Stimulated activated effector memory CD8-positive, alpha-beta T cell treated with anti-CD3 and anti-CD28 coated beads, Interleukin-12 subunit alpha, Interleukin-12 subunit beta, amount 100 ng/mL, for 72 hours (primary cell): ENCODE measurements at places on chromosomes 3 and 15.

- DNase-seq, result no peak
Measured at GRCh38 chr15:57355259-57355658, 21.0 kb upstream of the CGNL1 start.

- DNase-seq, result no peak
Measured at GRCh38 chr15:74873756-74874424, 725 bp upstream of the SCAMP2 start.

GRCh38 chr3:31331278-31331677 is 201.4 kb upstream of the STT3B start:
- DNase-seq, result no peak

DNA sequence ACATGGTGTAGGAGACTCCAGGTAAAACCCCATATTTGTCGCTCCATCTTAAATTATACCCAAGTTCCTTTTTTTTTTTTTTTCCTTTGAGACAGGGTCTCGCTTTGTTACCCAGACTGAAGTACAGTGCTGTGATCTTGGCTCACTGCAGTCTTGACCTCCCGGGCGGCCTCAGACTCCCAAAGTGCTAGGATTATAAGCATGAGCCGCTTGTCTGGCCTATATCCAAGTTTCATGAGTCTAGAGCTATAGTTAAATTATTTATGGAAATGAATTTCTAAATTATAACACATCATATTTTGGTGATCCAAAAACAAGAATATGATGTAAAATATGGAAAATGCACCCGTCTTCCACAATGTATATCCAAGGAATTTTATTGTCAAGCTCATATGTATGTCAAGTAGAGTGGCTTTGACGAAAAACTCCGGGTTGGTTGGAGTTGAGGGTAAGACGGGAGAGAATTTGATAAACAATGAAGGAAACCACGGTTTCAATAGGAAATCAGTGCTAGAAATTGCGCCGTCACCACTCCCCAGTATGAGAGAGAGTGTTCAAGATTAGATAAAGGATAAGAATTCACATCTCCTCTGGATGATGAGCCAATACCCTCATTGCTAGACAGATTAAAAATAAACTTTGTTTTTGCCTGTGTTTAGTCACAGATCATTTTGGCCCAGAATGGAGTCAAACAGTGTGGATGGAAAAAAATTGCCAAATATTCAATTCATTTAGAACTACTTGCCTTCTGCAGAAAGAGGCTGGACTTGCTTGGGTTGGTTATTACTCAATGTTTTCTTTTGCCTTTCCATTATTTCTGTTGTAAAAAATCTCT is 209.2 kb upstream of the NR2F2 start:
- no peak for DNase-seq

GRCh38 chr3:186360779-186361178 is 1.3 kb downstream of the DGKG start:
- DNase-seq, result no peak

DNA sequence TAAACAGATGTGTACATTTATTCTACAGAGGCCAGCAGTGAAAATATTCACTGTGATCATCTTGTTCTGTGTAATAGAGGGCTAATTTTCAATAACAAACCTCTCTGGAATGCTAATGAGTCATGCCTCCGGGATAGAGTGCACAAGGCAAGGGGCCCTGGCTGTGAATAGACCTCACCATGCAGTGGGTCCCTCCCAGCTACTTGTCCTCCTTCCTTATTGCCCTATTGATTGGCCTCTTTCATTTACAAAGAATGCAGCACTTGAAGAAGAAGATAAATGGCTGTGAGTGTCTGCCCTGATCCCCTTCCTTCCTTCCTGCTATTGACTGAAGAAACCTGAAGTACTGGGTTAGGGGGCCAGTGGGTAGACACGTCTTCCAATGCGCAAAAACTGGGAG is 436.3 kb downstream of the WDR72 start:
- no peak for DNase-seq

DNA sequence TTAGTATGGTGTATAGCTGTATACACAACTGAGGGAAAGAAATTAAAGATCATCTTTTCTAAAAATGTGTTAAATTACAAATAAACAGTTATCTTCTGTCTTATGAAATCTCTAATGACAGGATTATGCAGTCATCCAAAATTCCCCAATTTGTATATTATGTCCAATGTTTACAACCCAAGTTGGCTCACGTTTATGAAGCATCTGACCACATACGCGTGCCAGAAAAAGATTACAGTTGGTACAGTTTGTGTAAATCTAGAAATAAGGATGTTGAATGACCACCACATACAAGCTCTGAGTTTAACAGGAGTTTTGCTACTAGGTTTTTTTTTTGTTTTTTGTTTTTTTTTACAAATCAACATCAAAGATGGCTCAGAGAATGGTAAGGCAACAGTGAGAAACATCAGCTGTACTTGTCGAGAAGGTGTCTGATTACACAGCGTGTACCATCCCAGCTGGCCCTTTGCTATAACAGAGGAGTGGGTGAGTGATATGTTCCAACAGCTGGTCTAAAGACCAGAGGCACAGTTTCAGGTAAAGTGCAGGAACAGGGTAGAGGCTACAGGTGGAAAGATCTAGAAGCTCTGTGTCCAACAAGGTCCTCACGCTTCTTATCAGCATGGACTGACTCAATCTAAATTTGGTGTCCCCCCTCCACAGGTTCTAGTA is 47.1 kb downstream of the USF3 start:
- DNase-seq, result no peak

GRCh38 chr3:172155897-172156585 is 116.7 kb downstream of the FNDC3B start:
- DNase-seq, result no peak

DNA sequence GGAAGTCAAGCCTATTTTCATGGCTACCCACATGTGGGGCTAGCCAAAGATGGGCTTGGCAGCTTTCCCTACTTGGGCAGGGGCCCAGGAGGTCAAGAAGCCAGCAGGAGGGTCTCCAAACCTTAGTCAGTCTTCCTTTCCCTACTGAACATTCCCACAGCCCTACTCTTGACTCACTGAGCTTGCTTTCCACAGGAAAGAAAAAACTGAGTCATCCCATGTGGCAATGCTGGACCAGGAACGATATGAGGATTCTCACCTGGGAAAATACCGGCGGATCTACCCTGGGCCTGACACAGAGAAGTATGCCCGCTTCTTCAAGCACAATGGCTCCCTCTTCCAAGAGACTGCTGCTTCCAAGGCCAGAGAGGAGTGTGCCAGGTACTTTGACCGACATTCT is 3.7 kb upstream of the NGRN start:
- DNase-seq, result no peak

DNA sequence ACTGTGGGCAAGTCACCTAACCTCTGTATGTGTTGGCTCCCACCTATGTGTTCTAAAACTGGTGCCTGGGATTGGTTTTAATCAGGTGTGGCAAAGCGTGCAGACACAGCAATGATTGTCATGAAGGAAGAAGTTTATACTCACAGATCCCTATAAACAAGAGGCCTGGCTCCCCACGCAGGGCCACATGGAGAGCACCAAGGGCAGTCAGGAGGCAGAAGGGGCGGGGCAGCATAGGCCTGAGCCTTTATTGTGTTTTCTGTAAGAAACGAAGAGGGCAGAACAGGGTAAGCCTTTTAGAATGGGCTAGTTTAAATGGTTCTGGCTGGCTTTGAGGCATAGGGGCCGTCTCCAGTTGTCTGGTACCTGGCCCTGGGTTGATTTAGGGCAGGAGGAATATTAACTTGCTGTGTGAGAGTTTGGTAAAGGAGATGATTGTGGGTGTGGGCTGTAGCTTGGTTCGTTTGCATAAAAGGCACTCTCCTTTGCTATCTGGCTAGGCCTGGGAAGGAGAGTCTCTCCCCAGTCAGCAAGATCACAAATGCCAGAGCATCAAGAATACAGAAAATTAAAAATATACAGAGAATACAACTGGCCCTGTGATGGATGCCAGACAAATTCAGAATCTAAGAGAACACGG is 2.2 kb upstream of the FBXW12 start:
- DNase-seq, result no peak

DNA sequence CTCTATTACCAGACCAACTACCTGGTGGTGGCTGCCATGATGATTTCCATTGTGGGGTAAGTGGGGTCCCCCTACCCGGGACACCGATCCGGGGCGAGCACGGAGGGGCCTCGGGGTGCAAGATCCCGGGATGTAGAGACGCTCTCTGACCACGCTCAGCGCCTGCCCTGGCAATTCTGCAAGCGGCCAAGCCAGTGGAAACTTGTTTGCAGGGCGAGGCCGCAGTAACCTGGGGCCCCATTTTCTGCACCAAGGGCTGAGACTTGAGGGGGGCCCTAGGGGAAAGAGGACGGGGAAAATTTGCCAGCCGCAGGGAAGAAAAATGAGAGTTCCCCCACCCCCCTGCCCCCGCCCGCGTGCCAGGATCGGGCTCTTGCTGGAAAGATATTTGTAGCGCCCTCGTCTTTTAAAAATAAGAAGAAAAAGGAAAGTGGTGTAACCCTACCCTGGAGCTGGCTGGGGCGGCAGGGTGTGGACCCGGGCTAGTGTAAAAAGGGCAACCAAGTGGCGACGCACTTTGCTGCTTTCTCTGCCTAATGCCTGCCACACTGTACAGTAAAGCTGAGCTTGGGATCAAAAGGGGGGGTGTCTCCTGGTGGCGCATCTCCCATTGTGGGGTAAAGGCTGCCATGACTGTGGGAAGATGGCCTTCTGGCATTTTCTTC is 563 bp downstream of the ARL6IP5 start:
- no peak for DNase-seq

- DNase-seq, result no peak
Measured at GRCh38 chr15:90386221-90386620, 1.8 kb upstream of the IQGAP1 start.

- DNase-seq, result no peak
Measured at GRCh38 chr3:104190681-104191080, 1176.0 kb upstream of the ALCAM start.

DNA sequence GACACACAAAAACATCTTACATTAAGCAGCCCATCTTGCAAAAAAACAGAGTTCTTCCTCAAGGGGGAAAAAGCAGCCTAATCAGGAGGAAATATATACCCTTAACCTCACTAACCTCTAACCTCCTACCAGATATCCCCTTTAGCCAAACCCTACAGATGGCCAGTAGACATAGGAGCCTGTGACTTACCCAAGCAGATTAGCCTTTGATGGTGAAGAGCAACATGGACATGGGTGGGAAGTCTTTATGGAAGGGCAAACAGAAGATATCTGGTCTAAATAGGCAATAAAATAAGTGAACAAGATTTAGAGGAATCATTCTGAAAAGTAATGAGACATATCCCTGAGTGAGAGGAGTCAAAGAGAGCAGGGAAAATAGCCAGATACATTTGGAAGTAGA is 119.4 kb upstream of the ARPP21 start:
- DNase-seq, result no peak

DNA sequence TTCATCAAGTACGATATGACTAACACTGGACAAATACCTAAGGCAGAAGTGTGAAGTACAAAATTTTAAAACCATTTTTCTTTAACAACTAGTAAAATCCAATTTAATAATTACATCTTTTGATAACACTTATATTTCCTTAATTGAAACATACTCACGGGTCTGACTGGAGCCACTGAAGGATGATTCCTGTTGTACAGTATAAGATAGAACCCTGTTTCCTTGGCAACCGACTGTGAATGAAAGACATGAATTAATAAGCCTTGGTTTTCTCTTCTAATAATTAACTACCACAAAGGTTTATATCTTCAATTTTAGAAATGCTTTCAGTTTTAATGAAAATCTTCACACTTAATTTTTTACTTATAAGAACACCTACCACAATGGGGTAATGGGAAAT is 19.4 kb downstream of the DHX36 start:
- DNase-seq, result no peak

DNA sequence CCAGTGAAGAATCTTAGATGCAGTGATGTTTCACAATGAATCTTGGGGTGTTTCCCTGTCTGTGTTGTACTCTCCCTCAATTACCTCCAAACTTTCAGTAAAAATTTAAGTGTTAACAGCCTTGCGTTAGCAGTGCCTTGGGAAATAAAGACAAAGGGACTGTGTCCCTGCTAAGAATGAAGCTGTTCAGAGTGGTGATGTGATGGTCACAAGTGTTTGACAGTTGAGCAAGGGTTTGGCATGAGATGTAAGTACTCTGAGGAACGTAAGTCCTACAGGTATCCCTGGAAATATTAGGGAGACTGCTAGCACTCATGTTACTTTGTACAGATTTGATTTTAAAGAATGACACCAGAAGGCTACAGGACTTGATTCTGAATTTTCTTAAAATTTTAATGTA is 304.3 kb upstream of the DPH6 start:
- no peak for DNase-seq

GRCh38 chr15:76328958-76329357 is 7.6 kb upstream of the ISL2 start:
- no peak for DNase-seq

DNA sequence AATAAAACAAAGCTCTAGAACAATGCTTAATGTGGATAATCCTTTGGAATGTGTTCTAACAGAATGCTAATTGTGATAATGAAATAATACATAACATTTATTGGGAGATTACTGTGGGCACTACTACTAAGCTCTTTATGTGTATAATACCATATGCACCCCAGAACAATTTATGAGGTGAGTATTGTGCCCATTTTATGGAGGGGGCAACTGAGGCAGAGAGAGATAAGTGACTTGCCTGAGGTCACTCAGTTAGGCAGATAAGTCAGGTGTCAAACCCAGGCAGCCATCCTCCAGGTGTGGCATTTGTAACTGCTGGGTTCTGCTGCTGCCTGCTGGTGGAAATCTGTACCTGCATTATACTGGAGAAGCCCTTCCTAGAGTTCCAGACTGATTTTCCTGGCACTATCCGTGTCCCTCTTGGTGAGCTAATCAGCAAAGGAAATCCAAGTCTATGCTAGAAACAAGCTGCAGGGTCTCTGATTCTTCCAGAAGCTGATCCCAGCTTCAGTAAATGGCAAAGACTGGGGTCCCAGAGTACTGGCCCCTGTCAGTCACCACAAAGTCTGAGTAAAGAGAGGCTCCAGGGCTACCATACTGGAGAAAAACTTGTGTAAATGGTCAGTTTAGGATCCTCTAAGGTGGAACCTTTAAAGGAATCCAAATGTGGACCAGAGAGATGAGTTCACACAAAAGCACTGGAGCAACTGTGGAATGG is 22.6 kb upstream of the RBP1 start:
- DNase-seq, result no peak

DNA sequence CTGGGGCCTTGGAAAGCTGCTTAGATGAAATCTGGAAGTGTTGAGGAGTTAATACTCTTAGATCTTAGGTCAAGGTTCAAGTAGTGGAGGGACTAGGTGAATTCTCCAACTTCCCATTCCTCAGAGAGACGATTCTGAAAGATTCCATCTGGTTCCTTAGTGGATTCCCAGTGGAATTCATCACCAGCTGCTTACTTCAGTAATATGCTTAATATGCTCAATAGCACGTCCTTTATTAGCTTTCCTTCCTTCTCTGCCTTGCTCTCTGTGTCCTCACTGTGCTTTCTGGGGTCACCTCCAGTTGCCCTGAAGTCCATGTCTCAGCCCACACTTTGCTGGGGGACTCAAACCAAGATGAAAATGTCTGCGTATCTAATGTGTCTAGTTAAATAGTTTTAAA is 31.0 kb downstream of the CEP63 start:
- DNase-seq, result no peak

DNA sequence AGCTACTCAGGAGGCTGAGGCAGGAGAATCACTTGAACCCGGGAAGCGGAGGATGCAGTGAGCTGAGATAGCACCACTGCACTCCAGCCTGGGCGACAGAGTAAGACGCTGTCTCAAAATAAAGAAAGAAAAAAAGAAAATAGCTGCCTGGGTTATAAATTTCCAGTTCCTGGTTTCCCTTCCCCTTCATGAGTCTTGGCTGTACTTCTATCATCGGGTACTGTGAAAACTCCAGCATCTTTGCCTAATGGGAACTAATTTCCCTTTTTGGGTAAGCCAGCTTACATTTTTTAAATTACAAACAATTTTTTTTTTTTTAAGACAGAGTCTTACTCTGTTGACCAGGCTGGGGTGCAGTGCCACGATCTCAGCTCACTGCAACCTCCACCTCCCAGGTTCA is 15.0 kb downstream of the DENND4A start:
- no peak for DNase-seq
